ENCODE measurements at places on chromosomes 5 and 9.

- DNase-seq = no peak
Observed at GRCh38 chr5:123705741-123706140, 193.8 kb downstream of the CSNK1G3 start.

DNA sequence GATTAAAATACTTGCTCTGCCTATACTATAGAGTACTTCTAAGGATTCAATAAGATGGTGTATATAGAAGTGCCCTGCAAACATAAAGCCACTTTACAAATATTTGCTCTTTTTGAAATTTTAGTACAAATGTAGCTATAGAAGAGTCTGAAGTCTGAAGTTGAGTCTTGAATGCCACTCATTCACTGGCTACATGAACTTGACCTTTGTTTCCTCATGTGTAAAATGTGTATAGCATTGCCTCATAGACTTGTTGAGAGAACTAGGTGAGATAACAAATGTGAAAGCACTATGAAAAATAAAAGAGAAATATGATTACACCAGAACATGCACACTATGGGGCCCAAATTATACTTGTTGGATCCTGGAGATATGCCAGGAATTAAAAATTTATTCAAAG, 244.7 kb downstream of the SEC61B start:
- DNase-seq = no peak

GRCh38 chr9:115034801-115035200, 83.2 kb downstream of the TNC start:
- no peak for DNase-seq

GRCh38 chr9:134461426-134461982, 135.2 kb downstream of the RXRA start:
- DNase-seq = no peak

DNA sequence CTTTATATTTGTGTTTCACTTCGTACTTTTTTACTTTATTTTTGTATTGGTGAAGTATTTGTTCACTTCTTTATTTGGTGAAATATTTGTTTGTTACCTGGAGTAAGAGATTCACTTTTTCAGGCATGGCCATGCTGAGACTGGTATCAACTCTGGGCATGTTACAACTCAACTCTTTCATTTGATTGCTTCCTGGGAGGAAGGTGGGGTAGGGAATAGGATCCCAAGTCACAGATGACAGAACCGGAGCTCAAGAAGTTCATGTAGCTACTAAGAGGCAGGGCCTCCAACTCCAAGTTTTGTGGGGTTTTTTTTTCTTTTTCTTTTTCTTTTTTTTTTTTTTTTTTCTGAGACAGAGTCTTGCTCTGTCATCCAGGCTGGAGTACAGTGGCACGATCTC, 6.1 kb upstream of the ADGRD2 start:
- DNase-seq = no peak

- DNase-seq = no peak
Observed at GRCh38 chr5:158406884-158407823, 548.2 kb upstream of the CLINT1 start.

GRCh38 chr9:129904734-129905133, 69.5 kb downstream of the USP20 start:
- DNase-seq = no peak

DNA sequence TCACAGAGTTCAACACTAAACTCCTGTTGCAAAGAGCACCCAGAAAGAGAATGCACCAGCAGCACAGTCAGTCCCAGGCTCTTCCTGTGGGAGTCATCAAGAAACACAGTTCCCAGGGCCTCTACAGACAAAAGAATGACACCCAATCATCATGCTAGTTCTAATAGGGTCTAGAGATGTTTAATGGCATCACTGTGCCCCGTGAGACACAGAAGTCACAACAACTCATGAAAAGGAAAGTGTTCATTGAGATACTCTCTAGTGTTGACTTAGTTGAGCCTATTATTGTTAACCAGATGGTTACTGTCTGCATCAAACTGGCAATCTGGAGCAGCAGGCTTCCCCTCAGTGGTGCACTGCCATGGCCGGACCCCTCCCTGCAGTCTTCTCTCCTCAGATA, 1.6 kb downstream of the KLHL3 start:
- DNase-seq = no peak

- no peak for DNase-seq
Observed at GRCh38 chr9:104784098-104784497, 20.2 kb downstream of the NIPSNAP3B start.

DNA sequence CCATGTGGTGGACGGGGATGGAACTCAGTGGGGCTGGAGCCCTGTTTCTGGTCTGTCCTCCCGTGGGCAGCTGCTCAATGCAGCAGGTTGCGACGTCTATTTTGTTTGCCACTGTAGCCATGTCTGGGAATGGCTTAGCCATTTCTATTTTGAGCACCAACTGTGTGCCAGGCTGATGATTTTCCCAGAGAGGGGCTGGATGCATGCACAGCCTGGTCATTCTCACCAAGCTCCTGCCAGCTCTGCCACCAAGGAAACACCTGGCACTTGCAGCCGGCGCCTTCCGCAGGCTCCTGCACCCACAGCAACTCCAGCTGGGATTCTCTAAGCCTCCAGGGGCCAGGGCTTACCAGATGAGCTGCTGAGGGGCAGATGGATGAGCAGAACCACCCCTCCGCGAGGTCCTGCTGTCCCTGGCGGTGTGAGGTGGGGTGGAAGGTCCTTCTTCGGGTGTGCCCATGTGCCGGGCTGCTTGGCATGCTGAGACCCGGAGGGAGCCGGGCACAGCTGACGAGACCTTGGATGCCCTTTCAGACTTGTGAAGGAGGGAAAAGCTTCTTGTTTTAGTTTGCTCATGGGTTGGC, 151.2 kb downstream of the RXRA start:
- DNase-seq = no peak

GRCh38 chr9:99472240-99472915, 250.3 kb downstream of the SEC61B start:
- no peak for DNase-seq

GRCh38 chr5:34599471-34600117, 56.5 kb upstream of the RAI14 start:
- DNase-seq = no peak

DNA sequence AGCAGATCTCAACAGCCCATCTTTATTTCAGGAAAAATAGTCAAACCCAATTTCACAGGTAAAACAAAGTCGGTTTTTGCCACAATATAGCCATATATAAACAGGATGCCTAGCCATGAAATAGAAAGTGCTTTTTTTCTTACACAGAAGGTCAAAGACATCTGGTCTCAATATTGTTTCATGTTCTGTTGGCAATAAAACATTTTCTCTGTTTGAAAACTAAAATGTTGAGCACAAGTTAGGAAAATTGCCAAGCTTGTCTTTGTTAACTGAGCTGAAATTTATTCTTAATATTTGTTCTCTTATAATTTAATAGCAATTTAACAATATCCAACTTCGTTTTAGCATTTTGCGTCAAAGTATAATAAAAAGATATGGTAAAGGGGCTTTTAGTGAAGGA, 673.4 kb downstream of the DTWD2 start:
- DNase-seq = no peak

GRCh38 chr5:131169810-131170539, 769 bp upstream of the LYRM7 start:
- no peak for DNase-seq

DNA sequence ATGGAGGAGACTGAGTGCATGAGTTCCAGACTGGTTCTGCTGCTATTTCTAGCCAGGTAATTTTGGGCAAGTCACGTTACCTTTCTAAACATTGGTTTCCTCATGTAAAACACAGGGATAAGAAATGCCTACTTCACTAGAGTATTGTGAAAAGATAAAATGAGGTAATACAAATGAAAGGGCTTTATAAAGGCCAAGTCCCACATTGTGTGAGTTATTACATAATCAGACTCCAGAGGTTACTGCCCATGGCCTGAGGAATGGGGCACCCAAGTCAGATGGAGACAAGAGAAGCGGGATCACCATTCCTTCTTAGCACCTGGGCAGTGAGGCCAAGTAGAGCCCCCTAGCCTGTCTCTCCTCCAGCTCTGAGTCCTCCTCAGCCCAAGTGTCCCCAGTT, 7.5 kb downstream of the HBEGF start:
- DNase-seq = no peak

GRCh38 chr9:136900988-136901515, 14.7 kb downstream of the TRAF2 start:
- DNase-seq = no peak

GRCh38 chr5:74422671-74423070, 217.9 kb downstream of the ENC1 start:
- DNase-seq = no peak

- DNase-seq = no peak
Observed at GRCh38 chr5:137372773-137373160, 126.4 kb downstream of the SPOCK1 start.

DNA sequence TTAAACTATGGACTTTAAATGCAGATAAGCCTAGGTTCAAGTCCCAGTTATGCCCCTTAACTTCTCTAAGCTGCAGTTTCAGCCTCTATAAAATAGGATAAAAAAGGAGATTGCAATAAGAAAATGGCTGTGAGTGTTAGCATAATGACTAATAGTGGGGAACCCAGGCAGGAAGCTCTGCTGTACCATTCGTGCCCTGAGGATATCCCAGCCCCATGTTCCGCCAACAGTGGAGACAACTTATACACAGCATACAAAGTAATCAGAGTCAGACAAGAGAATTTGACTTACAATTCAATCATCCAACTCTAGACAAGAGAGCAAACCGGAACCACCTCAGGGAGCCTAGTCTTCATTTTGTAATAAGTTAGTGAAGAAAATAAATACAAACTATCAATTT, 141.5 kb upstream of the FSTL4 start:
- no peak for DNase-seq

DNA sequence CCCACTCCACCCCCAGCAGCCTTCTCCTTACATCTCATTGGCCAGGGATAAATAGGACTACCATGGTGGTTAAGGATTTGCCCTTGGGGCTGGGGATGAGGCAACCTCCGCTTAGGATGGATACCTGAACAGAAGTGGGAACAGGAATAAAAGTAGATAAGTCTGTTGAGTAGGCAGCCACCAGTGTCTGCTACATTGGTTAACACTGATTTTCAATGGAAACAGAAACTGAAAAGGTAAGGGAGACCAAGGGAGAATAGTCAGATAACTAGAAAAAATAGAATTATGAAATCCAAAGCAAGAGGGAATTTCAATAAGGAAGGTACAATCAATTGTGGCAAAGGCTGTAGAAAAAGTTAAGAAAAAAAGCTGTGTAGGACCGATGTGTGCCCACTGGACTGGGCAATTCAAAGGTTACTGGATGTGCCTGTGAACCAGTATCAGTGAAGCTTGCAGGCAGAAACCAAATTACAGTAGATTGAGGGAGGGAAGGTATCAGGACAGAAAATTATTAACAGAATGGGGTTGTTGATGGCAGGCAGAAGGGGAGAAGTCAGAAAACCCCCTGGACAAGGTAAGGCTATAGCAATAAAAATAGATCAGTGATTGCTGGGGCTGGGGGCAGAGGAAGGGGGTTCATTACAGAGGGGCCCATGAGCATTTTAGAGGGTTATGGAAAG, 48.7 kb downstream of the DNAJC21 start:
- no peak for DNase-seq

DNA sequence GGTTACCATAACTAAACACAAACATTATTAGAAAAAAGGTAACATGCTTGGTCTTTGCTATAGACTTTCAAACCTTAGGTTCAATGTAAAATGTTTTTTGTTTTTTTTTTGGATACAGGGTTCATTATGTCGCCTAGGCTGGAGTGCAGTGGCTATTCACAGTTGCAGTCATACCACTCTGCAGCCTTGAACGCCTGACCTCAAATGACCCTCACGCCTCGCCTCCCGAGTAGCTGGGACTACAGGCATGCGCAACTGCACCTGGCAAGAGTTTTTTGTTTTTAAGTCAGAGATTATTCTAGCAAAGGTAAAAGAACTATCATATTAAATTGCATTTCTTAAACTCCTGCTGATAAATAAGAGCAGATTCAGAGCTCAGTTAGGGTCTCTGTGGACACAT, 55.1 kb upstream of the NR5A1 start:
- no peak for DNase-seq

GRCh38 chr9:94980947-94981722, 254.6 kb downstream of the AOPEP start:
- DNase-seq = no peak

Measured in midbrain (tissue), 1 donor.